ENCODE measurements at places on chromosomes 11 and 22. TPM values are rescaled to one million over a fixed set of nuclear protein-coding genes. Genes with fewer than 3 reads are reported as not detected.
A peak's percentile ranks its signal among the peaks of the same experiment; 100 is the strongest.

The SLC22A25 gene
- total RNA-seq, result 3.9 TPM

The PHLDA2 gene
- 8.5 TPM for total RNA-seq

DNA sequence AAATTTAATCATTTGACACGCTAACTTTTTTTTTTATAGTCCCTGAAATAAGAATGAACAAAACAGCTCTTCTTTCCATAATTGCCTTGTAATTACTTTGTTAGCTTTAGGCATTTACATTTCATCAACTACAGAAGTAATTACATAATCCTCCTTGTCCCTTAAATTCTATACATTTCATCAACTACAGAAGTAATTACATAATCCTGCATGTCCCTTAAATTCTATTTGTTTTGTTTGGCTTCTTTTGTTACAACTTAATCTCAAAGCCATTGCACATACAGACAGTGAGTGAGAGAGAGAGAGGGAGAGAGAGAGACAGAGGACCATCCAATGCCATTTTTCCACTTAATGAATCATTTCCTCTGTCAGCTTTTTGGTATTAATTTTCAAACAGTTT lies 873.2 kb downstream of the METTL15 start:
- no peak for DNase-seq

GRCh38 chr11:62435846-62436660 lies 17.2 kb downstream of the SCGB1A1 start:
- DNase-seq, result no peak

DNA sequence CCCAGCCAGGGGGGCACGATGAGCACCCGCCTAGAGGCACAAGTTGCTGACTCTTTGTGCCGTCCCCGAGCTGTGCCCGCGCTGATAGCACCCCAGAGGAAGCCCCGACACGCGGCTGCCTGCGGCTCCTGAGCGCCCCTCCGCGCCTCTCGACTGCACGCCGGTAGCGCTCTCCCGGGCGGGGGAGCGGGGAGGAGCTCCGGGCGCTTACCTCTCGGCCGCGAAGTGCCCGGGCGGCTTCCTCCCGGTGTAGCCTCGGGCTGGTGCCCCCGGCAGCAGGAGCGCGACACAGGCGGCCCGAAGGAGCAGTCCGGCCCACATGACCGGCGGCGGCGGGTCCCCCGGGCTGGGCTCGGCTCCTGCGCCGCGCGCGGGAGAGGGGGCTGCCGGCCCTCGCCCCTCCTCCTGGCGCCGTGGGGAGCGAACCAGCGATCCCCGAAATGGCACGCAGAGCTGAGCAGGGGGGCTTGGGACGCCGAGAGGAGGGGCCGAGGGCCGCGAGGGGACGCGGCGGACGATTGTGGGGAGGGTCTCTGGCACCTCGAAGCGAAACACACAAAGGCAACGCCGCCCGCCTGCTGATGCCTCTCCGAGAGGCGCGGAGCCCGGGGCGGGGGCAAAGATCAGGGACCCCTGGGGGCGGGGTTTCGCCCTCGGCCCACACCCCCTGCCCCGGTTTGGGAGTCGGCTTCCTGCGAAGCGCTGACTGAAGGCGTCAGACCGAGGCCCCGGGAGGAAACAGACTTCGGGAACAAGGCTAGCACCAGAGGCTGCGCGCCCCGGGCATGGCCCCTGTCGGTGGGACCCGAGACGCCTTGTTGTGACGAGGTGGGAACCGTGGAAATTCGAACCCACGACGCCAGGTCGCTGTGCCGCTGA lies at the start of gene VWCE:
Gene VWCE, minus strand, starts transcription at position 600 of the 879 bp plus-strand sequence. Its CDS starts 279 bp downstream, at position 321.
- peak; percentile 88 for DNase-seq

The RAB3IL1 gene
- 10.8 TPM for total RNA-seq

DNA sequence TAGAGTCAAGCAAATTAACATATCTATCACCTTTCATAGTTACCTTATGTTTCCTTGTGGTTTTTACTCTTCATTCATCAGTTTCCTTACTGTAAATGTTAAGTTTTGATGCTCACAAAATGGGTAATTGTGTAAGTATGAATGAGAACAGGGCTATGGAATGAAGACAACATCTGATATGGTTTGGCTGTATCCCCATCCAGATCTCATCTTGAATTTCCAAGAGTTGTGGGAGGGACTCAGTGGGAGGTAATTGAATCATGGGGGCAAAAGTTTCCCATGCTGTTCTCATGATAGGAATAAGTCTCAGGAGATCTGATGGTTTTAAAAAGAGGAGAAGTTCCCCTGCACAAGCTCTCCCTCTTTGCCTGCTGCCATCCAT lies 107.6 kb downstream of the CCDC34 start:
- DNase-seq, result no peak

The SYT9 gene
- 1.3 TPM for total RNA-seq

The PHOX2A gene
- not detected for total RNA-seq

The LYVE1 gene
- 9.1 TPM for total RNA-seq

The MLC1 gene
- 8.2 TPM for total RNA-seq

The OVOL1 gene
- total RNA-seq, result 26.3 TPM

The IFITM5 gene
- total RNA-seq, result not detected

The ABCC8 gene
- 0.88 TPM for total RNA-seq

DNA sequence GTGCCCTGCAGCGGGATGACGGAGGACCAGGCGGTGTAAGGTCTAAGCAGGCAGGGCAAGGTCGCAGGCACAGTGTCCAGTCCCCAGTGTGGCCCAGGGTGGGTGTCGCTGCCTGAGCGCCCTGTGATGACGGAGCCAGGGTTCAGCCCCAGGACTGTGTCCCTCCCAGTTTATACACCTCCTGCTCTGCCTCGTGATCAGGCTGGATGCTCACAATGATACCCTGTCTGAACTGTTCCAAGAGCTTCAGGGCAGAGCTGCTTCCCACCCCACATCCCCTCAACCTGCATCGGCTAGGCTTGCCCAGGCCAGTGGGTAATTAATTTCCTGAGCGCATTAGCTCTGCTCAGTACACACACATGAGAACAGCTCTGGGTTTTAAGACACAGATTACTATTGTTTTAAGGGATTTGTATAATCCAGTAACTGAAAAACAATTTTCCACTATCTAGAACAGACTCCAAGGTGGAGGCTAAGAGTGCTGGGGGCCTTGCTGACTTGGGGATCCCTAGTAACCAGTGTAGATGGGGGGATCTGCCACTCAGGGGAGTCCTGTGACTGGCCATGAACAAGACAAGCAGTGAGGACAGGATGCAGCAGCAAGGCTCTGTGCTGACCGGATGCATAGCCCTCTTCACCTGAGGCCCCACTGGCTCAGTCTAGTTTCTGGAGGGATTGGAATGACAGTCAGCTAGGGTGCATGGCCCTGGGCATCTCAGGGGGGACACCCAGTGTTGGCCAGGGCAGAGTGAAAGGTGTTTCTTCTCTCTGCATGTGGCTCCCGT lies 34.1 kb downstream of the GNAZ start:
- DNase-seq, result no peak

- DNase-seq, result no peak
Observed at GRCh38 chr11:128273736-128274135, 313.6 kb downstream of the ETS1 start.

DNA sequence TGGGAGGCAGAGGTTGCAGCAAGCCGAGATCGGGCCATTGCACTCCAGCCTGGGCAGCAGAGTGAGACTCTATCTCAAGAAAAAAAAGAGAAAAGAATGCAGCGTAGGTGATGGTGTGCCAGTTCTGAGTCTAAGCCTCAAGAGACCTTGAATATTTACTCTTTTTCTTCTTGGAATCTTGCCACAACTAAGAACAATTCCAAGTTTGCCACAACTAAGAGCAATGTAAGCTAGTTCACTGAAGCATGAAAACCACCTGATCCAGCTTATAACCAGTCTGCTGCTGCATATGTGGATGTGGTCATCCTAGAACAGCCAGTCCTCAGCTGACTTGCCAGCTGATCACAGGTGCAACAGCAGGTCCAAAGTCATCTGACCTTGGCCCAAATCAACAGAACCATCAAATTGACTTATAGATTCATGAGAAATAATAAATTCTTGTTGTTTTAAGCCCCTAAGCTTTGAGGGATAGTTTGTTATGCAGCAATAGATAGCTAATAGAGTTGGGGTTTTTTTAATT lies 25.4 kb upstream of the SEZ6L start:
- DNase-seq, result no peak

DNA sequence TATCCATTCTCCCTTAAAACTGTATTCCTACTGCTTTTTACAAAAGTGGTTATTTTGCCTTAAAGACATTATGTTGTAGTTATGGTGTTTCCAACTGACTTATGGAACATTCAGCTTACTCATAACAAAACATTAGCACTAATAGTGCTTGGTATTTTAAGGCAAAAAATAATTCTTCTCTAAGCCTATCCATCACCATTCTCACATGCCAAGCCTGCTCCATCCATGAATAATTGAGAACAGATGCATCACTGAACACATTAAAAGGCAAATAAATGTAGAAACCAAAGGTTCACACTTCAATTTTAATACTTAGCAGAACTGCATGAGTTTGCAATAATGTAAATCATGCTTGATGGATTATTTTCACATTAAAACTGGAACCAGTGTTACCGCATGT lies 42.3 kb upstream of the DDI1 start:
- no peak for DNase-seq

The TMEM191B gene
- 0.40 TPM for total RNA-seq

GRCh38 chr11:36622431-36623136 lies 24.5 kb upstream of the RAG2 start:
- peak; percentile 40 for DNase-seq

DNA sequence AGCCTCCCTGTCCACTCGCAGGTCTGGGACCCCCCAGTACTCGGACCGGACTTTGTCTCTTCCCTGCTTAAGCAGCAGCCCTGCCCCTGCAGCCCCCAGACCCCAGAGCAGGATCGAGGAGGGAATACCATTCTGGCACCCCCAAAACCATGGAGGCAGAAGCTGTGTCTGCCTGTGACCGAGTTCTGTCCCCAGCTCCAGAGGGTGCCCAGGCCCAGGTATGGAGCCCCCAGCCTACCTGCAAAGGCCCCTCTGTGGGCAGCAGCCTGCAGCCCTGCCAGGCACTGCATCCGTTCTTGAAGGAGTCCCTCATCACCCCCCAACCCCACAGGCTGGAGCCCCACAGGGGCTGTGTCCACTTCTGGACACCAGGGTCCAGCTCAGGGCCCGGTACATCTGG lies 163.8 kb downstream of the BRD1 start:
- no peak for DNase-seq

DNA sequence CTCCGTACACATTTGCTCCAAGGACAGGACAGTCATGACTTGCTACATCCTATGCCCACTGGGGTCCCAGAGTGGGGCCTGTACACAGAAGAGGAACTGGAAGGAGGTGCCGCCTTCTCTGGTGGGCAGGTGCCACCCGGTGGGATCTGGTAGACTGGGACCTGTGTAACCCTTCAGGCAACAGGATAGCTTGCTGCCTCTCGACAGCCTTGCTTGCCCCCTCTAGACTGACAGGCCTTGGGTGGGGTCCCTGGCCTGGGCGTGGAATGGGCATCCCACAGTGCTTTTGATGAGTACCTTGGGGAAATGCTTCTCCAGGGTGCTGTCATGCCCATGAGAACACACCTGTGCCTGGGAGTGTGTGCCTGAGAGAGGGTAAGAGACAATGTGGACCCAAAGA lies 15.8 kb downstream of the SHANK3 start:
- DNase-seq, result no peak

GRCh38 chr11:111439901-111440300 lies 60.8 kb upstream of the POU2AF1 start:
- no peak for DNase-seq

DNA sequence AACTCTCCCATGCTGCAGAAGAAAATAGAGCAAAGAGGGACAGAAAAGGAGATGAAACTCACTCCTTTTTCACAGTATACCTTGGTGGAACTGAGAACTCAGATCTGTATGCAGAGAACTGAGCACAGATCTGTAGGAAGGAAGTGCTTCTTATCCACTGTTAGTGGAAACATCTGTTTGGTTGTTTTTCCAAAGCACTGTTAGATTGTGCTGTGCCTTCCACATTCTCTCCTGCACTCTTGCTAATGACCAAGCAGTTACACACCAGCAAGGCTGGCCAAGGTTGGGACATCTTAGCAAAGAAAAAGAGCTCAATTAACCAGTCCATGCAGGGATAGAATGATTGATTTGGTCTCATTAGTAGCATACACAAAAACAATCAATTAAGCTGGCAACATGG lies 20.1 kb upstream of the SIK2 start:
- no peak for DNase-seq

DNA sequence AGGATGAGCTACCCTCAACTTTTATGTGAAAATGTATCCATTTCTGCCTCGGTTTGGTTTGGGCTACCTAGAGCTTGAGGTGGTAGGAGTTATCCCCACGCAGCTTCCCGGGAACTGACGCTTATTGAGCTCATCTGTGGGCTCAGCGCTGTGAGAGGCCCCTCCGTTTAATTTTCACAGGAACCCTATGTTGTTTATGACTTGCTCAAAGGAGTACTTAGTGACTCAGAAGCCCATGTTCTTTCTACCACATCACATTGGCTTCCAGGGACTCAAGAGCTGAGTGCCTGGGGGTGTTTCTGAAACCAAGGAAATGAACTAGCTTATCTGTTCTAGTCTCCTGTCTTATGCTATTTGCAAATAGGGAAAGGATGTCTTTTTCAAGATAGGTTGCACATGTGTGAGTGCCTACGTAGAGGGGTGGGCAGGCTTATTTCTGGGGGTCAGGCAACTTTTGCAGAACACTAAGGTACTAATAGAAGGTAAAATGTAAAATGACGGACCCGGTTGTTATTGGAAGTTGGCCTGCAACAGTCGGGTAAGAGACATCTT lies 40.5 kb downstream of the MICAL2 start:
- peak; percentile 53 for DNase-seq

DNA sequence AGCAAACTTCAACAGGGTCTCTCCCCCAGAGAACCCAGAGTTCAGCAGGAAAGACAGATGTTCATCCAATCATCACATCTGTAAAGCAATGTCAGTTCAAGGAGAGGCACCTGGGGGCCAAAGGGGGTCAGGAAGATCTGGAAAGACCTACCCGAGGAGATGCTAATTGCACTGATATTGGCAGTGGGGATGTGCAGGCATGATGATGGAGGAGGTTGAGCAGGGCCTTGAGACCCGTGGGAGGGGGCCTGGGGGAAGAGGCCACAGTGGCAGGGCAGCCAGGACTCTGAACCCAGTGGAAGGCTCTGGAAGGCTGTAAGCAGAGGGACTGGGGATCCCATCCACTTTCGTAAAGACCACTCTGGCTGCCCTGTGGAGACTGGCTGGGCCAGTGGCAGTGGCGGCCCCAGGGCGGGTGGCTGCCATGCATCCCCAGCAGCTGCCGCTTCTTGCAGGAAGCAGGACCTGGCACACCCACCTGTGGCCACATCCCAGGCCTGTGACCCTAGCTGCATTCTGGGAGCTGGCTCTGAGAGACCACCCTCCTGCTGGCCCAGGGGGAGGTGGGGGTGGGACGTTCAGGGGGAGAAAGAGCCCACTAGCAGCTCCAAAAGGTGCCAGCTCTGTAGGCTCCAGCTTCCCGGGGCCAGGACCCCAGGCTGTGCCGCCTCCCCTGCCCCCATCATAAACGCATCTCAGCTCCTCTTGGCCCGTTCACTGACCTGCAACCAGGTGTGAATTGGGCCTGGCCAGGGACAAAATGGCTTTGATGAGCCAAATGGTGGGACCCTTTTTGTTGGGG lies 59.9 kb upstream of the FGF3 start:
- no peak for DNase-seq

The GRM5 gene
- 0.08 TPM for total RNA-seq

The NECTIN1 gene
- total RNA-seq, result 7.4 TPM

- DNase-seq, result no peak
Observed at GRCh38 chr11:27904358-27905055, 203.4 kb downstream of the KIF18A start.

GRCh38 chr11:77087723-77088225 lies 14.9 kb upstream of the OMP start:
- DNase-seq, result no peak

GRCh38 chr11:73972620-73973449 lies 9.8 kb downstream of the UCP2 start:
- no peak for DNase-seq

The P2RY2 gene
- total RNA-seq, result 6.7 TPM

All from hepatocyte (in vitro differentiated cells).